Renal cortex interstitium (tissue), 15 donors: ENCODE measurements at places on chromosomes 16 and 17.

DNA sequence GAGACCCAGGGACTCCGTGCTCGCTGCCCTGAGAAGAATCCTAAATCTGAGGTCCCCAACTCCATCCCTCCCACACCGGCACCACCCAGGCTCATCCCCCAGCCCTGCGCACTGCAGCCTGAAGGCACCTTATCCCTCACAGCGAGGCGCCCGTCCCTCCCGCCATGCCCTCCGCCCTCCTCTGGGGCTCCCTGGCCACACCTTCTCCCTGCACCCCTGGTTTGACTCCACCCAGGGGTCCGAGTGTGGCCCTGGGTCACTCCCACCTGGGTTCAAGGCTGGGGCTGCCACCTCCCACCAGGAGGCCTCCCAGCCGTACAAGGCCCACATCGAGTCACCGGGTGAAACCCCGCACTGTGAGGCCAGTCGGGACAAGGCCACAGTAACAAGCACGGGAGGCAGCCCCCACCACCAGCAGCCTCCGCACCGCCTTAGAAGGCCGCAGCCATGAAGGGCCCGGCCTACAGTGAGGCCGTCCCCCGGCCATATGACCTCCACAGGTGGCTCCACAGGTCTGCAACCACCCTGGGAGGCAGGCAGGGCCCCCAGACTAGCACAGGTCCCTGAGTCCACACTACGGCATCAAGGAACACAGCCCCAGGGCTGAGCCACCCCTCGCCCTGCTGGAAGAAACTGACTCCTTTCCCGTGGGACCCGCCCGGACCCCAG lies 8.3 kb downstream of the HAGH start:
- DNase-seq, result no peak

DNA sequence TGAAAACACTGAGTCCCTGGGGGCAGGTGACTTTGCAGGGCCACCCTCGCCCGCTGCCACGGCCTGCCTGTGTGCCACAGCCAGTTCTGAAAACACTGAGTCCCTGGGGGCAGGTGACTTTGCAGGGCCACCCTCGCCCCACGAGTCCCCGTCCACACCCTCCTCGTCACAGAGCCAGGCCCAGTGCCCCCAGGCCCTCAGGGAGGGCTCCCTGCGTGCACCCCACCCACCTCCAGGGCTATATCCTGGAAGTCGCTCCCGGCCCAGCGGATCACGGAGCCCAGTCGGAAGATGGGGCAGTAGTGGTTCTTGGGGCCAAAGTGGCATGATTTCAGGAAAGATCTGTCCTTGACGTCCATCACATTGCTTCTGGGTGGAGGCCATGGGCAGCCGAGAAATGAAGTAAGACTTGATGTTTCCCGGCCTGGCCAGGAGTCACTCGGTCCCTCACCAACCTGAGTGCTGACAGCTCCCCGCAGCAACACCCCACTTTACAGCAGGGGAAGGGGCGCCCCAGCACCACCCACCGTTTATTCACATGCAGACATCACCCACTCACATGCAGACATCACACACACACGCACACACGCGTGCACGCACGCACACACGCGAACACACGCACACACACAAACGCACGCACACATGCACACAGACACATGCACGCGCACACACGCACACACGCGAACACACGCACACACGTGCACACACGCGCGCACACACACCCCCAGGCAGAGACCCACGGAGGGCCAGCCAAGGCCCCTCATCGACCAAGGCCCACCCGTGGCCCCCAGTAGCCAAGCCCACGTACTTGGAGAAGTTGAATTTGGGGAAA lies 6.5 kb downstream of the P2RX5 start:
- no peak for DNase-seq

DNA sequence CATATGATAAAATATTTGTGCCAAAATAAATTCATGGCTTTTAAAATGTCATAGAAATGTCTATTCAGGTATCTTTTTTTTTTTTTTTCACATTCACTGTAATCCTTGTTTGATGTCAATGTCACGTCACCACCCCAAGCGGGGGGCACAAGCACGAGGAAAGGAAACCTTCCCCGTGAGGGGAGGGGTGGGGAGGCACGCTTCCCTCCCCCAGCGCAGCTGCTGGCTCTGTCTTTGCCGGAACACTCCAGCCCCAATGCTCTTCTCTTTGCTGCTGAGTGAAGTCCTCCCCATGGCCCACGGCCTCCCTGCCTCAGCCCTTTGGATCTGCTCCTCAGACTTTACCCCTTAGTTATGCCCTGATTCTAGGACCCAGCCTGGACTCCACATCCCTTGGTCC lies 1.5 kb downstream of the SLC35G3 start:
- DNase-seq, result no peak

DNA sequence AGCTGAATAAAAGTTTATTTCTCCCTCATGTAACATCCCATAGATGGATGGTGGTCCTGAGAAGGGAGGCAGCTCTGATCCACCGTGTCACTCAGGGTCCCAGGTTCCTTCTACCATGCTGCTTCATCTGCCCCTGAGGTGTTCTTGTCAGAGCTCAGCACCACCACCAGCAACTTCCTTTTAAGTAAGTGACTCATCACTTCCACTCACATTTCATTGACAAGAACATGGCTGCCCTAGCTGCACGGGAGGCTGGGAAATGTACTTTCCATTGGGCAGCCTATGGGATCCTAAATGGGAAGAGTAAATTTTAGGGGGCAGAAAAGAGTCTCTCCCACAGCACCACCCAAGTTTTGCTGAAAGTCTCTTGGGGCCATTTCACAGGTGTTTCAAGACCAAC lies 134.7 kb downstream of the USP31 start:
- no peak for DNase-seq

- DNase-seq, result no peak
These were observed 10.6 kb upstream of the PKMYT1 start for GRCh38 chr16:2990891-2991290.

- DNase-seq, result no peak
These were observed 88.5 kb downstream of the ZNF18 start for GRCh38 chr17:11908711-11909146.
